ENCODE measurements at places on chromosomes 6 and 20.

DNA sequence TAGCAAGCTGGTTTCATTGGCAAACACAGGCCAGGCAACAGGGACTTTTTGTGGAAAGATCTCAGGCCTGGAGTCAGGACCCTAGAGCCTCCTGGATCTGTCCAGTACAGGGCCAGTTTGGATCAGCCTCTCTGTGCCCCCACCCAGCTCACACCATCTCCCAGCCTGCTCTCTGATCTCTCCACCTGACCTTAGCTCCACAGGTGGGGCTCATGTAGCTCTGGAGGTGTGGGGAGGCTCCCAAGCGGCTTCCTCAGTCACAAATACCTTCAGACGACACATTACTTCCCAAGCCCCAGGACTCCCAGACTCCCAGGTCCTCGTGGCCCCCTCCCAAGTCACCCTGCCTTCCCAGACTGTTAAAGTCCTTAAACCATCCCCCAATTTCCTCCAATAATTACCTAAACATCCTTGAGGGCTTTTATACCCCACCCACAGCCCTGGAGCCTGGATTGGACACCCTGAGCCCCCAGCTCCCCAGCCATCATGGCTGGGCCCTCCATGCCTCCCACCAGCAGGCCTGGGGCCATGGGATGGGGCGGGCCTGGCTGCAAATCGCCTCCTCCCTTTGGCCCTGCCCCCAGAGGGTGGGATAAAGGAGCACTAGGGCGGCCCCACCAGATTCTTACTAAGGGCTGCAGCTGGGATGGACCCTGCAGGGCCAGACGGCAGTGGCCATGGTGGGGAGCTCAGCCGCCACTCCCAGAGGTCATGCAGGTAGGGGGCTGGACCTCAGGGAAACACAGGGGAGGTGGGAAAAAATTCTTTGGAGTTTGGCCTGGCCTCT lies 15.9 kb upstream of the FANCE start:
- DNase-seq, result no peak

- no peak for DNase-seq
Measured at GRCh38 chr6:80340280-80340679, 233.8 kb downstream of the BCKDHB start.

- DNase-seq, result no peak
Measured at GRCh38 chr6:161578478-161578877, 304.6 kb upstream of the AGPAT4 start.

GRCh38 chr20:1281279-1282057 lies 15.4 kb downstream of the SNPH start:
- DNase-seq, result no peak

GRCh38 chr6:95629551-95629950 lies 52.2 kb downstream of the MANEA start:
- no peak for DNase-seq

GRCh38 chr6:8238773-8239683 lies 136.7 kb upstream of the EEF1E1 start:
- DNase-seq, result no peak

DNA sequence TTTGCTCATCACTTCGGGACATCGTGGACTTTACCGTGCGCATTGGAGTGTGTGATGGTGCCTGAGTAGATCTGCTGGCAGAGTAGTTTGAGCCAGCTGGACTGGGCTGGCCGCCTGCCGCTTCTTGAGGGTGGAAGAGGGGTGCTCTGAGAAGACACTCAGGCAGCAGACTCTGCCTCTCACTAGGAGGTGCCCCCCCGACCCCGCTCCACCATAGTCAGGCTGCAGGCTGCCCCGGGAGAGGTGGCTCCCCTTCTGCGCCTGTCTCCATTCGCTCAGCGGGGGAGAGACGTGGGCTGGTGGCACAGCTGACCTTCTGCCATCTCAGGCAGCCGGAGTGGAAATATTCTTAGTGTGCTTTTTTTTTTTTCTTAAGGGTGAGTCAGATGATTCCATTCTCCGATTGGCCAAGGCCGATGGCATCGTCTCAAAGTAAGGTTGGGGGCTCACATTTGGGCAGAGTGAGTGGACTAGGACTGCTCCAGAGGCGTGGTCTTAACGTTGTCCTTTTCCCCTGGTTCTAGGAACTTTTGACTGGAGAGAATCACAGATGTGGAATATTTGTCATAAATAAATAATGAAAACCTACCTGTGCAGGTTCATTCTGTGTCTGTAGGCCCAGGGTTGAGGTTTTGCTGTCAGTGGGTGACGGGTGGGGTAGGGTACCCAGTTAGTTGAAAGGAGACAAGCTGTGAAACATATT lies 1.2 kb downstream of the RPS21 start:
- no peak for DNase-seq

- DNase-seq, result no peak
Measured at GRCh38 chr6:36717871-36718540, 20.4 kb downstream of the RAB44 start.

GRCh38 chr6:5855787-5856470 lies 150.8 kb downstream of the NRN1 start:
- no peak for DNase-seq

DNA sequence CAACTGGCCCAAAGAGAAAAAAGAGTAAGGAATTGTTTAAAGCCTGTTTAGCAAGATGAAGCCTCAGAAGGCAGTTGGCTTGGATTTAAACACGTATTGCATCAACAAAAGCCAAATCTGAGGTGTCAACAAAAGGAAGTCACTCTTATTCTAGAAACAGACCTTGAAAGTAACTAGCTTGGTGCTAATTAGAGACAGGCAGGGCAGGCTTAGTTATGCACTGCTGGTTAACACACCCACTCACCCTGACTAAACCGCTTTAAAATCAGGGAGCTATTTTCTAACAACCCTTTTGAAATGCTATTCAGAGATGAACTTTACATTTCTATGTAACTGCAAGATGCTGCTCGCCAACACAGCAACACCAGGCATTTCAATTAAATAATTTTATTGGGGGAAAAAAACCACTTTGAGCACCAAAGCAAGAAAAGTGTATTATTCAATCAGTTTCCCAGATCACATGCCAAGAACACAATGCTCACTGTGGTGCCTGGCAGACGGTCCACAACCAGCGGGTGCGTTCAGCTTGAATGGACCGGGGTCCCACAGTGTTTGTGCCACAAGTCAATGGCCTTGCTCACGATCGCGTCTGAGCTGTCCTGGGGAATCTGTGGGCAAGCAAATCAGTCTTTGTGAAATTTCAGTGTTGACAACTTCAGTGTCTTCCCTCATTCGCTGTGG lies 23.6 kb downstream of the TBC1D7 start:
- no peak for DNase-seq

DNA sequence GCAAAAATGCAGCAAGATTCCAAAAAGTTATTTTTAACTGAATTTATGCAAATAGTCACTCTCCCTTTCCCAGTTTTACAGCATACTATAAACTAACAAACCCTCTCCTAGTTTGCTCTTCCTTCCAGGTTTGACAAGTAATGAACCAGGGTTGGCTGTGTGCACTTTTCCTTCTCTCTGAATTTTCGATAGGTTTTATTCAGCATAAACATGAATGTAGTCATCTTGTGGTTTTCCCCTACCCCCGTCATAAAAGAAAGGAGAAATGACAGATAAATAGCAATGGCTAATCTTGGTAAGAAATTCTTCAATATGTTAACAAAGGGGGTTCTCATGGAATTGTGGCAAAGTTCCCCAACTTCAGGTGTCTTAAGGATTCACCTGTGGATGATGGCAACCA lies 26.3 kb downstream of the PRDM1 start:
- no peak for DNase-seq

- peak; percentile 60 for DNase-seq
Measured at GRCh38 chr6:4135665-4136353, 434 bp upstream of the ECI2 start.

DNA sequence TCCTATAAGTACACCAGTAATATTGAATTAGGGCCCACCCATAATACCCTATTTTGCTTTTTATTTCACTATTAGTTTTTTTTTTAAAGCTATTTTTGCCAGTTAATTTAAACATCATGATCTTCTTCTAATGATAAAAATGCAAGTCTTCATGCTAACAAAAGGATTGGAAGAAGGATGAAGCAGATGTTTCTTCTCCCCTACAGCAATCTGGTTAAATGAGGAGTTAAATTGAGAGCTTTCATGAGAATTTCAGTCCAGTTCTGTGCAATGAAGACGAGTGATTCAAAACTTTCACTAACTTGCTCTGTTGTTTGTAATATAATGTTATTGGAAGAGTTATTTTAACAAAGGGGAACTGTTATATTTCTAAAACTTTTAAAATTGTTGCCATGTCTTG lies 3.4 kb downstream of the HMGN4 start:
- no peak for DNase-seq

DNA sequence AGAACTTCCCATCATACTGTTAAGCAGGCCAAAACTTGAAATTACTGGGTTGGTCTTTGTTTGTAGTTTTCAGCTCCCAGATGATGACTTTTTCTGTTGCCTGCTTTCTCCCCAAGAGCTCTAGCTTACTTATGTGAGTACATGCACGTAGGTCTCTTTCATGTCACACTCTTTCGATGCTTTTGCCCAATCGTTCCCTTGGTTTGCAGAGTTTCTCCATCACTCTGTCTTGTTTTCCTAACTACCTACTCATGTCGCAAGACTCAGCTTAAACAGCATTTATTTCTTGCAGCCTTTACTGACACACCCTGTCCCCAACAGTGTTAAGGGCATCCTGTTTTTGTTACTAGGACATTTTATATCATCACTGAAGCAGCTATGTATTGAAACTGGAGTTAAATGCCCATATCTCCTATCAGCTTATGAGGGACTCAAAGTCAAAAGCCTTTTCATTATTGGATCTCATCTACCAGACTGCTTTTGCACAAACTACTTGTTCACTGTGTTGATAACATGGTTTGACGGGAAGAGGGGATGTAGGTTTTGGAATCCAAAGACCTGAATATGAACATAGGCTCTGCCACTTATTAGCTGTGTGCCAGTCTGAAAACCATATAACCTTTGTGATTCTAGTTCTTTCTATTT lies 2.9 kb downstream of the ARG1 start:
- no peak for DNase-seq

- no peak for DNase-seq
Measured at GRCh38 chr6:17450397-17450796, 57.0 kb downstream of the CAP2 start.

DNA sequence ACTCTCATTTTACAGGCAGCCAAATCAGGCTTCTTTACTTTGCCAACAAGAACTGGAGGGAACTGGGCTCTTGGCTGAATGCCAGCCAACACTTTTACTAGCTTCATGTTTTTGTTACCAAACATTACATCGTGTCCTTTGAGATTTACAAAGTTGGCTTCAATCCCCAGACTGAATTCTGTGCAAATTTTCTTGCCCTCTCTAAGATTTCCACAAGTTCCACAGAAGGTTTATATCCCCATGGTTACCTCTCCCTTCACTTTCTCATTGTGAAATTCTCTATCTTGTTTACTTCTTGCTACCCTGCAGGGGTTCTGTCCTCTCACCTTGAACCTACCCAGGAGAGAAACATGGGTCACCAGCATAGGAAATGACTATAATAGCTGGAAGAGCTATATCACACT lies 37.6 kb upstream of the PLCB1 start:
- peak; percentile 67 for DNase-seq

DNA sequence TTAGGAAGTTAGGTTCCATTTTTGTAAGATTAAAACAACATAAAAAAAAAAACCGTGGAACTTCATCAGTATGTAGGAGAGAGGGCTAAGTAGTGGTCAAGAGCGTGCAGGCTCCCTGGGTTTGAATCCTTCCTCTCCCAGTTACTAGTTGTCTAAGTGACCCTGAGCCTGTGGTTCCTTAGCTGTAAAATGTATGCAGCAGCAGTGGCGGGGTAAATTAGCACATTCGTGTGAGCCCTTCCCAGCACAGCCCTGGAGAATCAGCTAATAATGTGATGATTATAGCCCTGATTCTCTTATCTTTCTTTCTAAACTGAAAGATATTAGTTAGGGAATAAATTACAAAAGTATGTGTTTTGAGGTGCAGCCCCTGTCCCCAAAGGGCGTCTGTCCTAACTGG lies 32.6 kb downstream of the TM9SF4 start:
- no peak for DNase-seq

DNA sequence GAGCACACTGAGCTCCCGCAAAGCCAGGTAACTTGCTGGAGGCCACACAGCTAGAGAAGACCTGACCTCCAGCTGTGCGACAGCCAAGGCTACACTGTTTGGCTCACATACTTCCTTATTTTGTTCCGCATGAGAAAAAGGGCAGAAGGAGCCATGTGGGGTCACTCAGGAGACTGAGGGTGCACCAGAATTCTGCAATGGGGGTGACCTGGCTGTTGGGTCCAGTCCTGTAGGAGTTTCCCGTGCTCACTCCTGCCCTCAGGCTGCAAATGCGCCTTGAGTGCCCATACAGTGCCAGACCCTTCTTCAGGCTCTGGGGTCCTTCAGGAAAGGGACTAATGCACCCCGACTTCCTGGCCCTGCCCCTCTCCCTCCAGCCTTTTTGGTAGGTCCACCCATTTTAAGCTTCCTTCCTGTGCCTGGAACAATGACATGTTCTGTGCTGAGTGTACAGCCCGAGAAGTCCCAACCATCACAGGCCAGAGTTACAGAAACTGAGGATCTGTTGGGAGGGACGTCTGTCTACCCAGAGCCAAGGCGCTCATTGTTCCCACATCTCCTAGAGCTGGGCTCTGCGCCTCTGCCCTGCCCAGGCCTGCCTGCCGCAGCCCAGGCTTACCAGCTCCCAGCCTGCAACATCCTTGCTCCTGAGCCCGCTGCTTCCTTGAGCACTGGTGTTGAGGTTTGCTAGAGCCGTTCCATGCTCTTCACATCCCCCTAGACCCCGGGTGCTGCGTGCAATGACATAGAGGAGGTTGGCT lies 33.5 kb upstream of the CD93 start:
- DNase-seq, result no peak

GRCh38 chr20:51237278-51237677 lies 214.4 kb upstream of the KCNG1 start:
- no peak for DNase-seq

- DNase-seq, result no peak
Measured at GRCh38 chr6:157688275-157688959, 134.6 kb upstream of the SNX9 start.

DNA sequence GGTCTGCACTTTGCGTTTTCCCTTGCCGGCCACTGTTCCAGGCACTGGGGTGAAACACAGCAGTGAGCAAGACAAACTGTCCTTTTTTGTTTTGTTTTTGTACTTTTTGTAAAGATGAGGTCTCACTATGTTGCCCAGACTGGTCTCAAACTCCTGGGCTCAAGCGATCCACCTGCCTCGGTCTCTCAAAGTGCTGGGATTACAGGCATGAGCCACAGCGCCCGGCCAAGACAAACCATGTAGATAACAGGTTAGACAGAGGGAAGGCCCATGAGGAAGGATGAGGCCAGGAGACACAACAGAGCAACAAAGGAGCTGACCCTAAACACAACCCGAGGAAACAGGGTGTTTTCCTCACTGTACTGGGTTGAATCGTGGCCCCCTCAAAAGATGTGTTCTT lies 165.4 kb downstream of the NFATC2 start:
- DNase-seq, result no peak

GRCh38 chr6:136887953-136888352 lies 34.1 kb upstream of the SLC35D3 start:
- no peak for DNase-seq

- DNase-seq, result peak; percentile 36
Measured at GRCh38 chr6:27605401-27606342, 132.8 kb upstream of the ZNF184 start.

All from HT-29 (cell line).